EH (cell line): ENCODE measurements at places on chromosomes 12 and 14.
A peak's percentile ranks its signal among the peaks of the same experiment; 100 is the strongest.

DNA sequence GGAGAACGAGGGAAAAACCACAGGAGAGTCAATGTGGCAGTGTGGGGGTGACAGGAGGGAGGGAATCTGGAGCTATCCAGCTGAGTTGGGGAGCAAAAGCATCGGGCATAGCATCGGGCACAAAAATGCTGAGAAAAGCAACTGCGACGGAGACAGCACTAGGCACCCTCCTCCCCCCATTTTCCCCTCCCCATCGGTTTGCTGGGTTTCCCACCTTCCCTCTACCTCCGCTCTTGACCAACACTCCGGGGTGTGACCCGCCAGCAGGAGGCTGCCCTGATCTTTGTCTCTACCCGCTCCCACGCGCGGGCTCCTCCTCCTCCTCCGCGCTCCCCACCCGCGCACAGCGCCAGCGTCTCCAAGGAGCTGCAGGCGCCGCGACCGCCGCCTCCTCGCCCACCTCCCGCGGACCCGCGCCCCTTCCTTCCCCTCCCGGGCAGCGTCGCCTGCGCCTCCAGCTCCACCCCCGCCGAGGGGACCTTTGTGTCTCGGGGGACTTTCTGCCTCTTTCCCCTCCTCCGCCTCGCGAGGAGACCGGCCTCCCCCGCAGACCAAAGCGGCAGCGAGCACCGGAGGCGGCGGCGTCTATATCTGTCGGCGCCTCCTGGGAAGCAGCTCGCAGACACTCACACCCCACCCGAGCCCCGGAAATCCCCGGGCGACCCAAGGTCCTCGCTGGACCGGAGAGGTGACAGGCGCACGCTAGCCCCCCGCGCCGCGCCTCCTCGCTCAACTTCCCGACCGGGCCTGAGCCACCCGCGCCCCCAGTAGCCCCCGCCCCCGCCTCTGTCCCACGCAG, 920 bp downstream of the CDK17 start:
- DNase-seq, result peak; percentile 71

GRCh38 chr14:22715890-22716289, 50.6 kb upstream of the OXA1L start:
- no peak for DNase-seq

DNA sequence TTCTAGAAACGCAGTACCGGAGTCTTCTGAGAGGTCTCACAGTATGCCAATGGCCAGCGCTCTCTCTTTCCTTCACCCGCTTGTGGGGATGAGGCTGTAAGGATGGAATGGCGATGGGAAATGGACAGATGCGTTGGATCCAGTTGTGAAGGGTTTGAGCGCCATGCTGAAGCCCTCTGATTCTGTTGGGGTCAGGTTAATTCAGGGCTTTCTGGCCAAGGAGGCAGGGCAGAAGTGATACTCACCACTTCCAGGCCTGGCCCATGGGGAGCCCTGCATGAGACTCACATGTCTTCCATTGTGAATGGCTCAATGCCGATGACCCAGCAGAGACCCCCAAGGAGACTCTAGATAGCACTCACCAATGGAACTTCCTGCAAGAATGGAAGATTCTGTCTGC, 114.3 kb downstream of the BCL11B start:
- no peak for DNase-seq

DNA sequence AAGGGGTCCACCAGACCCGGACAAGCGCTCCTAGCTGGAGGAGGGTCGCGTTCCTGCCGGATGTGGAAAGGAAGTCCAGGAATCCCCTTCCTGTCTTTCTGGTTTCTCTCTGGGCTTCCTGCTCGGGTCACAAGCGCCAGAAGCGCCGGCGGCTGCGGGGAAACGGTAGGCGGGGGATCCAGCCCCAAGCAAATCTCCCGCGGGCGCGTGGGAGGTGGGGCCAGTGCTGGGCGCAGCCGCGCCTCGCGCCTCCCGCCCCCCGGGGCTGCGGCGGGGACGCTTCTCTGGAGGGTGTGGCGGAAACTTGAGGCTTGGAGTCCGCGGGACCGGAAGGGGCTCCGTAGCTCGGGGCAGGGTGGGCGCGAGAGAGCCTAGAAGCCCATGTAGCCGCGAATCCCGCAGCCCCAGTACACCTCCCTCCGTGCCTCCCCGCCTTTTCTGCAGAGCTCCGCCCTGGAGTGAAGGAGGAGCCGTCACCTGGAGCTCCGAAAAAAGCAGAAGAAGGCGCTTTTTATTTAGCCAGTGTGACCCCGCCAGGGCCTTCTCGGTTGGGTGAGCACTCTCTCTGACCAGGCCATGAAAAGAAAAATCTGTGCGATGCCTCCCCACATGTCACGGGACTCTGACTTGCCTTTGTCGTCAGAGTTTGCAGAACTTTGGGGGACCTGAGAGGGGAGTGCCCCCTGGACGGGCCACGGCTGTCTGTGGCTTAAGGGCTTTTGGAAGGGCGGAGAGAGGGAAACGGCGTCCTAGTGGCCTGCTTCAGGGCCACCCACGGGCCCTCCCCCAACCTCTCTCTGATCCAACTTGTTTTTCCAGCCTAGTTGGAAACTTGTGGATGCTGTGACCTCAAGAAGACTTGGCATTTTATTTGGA, 21.4 kb upstream of the CLEC2D start:
- DNase-seq, result peak; percentile 83

GRCh38 chr12:41344776-41345470, 156.8 kb downstream of the PDZRN4 start:
- no peak for DNase-seq

GRCh38 chr12:57725851-57726150, 12.7 kb downstream of the AGAP2 start:
- no peak for DNase-seq

- no peak for DNase-seq
Measured at GRCh38 chr12:27852117-27852516, 72.1 kb upstream of the MANSC4 start.

DNA sequence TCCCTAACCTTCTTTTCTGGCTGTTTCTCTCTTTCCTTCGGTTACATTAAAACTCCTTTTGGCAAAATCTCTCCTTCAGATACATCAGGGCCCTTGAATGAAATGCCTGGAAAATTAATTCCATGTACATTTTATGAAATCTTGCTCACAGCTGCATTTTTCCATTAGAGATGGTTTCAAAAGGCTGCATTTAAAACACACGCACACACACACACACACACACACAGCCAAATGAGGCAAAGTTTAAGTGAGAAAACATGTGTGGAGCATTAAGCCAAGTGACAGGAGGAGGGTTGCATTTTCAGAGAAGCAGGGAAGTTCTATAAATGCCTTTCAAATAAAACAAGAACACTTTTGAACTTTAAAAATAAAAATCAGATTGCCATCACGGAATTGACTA, 216.4 kb downstream of the LRIG3 start:
- DNase-seq, result peak; percentile 40

- peak; percentile 78 for DNase-seq
Measured at GRCh38 chr14:59474172-59474571, 9.0 kb upstream of the GPR135 start.

DNA sequence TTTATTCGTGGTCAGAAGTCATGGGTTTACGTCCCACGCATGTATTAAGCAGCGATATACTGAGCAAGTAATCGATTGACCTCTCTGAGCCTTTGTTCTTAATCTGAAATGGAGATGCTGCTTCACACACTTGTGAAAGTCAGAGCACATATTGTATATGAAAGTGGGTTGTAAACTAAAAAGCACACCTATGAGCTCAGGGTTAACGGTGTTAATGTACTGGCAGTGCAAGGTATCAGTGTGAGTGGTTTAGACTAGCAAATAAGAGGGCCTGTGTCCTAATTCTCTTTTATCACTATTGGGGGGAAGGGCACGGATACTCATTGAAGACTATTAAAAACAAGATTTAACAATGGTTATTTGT, 676 bp downstream of the MRPL42 start:
- no peak for DNase-seq
